LHCN-M2 (cell line): ENCODE measurements at places on chromosomes 6 and 20. TPM values are rescaled to one million over a fixed set of nuclear protein-coding genes. Genes with fewer than 3 reads are reported as not detected.

SLC22A1 gene
- total RNA-seq = 0.17 and 0.19 TPM in 2 replicates

BHLHE23 gene
- not detected in 2 replicates for total RNA-seq

ISM1 gene
- total RNA-seq = 0.06 and 0.11 TPM in 2 replicates

- DNase-seq = no peak
Observed at GRCh38 chr6:82183642-82184282, 63.8 kb downstream of the IBTK start.

GRCh38 chr6:167306401-167306998, 15.4 kb downstream of the UNC93A start:
- no peak for DNase-seq

GRCh38 chr20:40610730-40611129, 78.3 kb downstream of the MAFB start:
- no peak for DNase-seq

- peak; percentile 59 for DNase-seq
Observed at GRCh38 chr6:147043994-147044477, 160.2 kb upstream of the STXBP5 start.

- peak; percentile 74 for DNase-seq
Observed at GRCh38 chr6:87483929-87484328, 11.2 kb downstream of the SLC35A1 start.

DNA sequence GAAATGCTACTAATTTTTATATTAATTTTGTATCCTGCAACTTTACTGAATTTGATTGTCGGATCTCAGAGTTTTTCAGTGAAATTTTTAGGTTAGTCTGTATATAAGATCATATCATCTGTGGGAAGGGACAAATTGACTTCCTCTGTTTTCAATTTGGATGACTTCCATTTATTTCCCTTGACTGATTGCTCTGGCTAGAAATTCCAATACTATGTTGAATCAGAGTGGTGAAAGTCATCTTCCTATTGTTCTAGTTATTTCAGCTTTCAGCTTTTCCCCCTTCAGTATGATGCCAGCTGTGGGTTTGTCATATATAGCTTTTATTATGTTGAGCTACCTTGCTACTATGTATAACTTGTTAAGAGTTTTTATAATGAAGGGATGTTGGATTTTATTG, 771.2 kb downstream of the KIF16B start:
- no peak for DNase-seq

RIPOR2 gene
- total RNA-seq = 0.64 and 1.7 TPM in 2 replicates

DNA sequence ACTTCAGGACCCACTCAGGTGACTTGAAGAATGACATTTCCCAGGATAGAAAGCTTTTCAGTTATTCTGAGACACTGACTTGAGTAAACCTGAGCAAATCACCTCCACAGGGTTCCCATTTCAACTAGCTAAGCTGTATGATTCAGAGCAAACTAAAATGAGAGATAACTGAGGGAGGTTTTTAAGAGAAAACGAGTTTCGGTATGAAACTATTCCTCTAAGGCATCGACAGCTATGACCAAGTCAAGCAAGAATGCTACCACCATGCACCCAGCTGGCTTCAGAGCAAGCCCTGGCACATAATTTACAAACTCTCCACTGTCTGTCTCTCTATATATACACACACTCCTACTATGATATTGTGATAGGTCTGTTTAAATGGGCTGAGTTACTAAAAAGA, 75.4 kb downstream of the PERP start:
- no peak for DNase-seq

BFSP1 gene
- total RNA-seq = 4.7 and 6.6 TPM in 2 replicates

DNA sequence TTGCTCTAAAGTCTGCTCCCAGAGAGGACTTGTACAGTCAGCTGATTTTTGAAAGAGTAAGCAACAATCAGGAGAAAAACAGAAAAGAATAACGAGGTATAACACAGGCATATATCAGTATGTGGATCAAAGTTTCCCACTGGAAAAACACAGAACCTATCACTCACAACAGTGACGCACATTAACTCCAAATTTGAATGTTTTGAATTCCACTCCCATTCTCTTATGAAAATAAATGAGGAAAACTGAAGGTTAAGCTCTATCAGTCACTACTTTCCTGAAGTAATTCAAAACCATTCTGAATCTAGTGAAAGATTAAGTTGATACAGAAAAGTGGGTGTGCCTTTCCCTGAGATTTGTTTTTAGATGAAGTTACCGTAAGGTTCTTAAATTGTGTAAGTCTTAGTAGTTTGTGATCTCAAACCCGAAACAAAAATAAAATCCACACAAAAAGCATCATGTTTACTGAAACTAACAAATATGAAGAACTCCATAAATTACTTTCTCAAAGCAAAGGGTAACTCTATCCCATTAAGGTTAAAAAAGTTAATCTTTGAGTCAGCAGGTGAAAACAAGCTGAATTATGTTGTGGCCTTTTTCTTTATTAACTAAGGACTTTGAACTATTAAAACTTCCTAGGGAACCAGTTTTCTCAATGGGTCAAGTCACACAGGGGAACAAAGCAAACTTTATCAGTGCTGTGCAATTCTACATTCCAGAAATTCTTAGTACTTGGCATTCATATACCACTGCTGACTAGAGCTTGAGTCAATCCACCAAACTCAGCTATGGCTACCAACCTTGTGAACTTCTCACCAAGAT, 115.7 kb downstream of the OGFRL1 start:
- peak; percentile 90 for DNase-seq

GRCh38 chr6:158926414-158926813, 73.6 kb downstream of the RSPH3 start:
- DNase-seq = peak; percentile 51

HMGA1 gene
- total RNA-seq = 420 and 508 TPM in 2 replicates

- DNase-seq = no peak
Observed at GRCh38 chr6:12436683-12437082, 146.5 kb downstream of the EDN1 start.

GRCh38 chr6:130994319-130995097, 68.5 kb downstream of the EPB41L2 start:
- no peak for DNase-seq

- DNase-seq = no peak
Observed at GRCh38 chr6:170111816-170112582, 178.9 kb downstream of the DLL1 start.

AIF1 gene
- total RNA-seq = not detected in 2 replicates

CRISP2 gene
- total RNA-seq = not detected in 2 replicates

- DNase-seq = no peak
Observed at GRCh38 chr6:354631-355280, 36.8 kb upstream of the IRF4 start.

PHACTR3 gene
- 0.63 TPM in 1 of 2 replicates, not detected in the other for total RNA-seq

DNA sequence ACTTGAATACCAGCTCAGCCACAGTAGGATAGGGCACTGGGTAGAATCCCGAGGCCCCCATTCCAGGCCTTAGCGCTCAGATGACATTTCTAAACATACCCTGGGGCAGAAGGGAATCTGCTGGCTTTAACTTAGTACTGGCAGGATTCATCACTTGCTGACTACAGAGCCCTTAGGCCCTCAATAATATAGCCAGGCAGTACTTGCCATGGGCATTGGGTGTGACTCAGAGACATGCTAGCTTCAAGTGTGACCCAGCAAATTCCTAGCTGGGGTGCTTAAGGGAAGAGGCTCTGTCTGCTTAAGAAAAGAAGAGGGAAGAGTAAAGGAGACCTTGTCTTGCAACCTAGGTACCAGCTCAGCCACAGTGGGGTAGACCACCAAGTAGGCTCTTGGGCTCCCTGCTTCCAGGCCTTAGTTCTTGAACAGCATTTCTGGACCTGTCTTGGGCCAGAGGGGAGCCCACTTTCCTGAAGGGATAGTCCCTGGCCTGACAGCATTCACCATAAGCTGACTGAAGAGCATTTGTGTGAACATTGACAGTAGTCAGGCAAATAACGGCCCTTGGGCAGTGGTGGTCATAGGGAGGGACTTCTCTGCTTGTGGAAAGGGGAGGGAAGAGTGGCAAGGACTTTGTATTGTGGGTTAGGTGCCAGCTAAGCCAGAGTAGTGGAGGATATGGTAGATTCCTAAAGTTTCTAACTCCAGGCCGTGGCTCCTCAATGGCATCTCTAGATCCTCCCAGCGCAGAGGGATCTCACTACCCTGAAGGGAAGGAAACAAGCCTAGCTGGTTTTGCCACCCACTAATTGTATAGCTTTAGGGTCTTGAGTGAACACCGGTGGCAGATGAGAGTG, 48.5 kb upstream of the HACE1 start:
- DNase-seq = no peak

DNA sequence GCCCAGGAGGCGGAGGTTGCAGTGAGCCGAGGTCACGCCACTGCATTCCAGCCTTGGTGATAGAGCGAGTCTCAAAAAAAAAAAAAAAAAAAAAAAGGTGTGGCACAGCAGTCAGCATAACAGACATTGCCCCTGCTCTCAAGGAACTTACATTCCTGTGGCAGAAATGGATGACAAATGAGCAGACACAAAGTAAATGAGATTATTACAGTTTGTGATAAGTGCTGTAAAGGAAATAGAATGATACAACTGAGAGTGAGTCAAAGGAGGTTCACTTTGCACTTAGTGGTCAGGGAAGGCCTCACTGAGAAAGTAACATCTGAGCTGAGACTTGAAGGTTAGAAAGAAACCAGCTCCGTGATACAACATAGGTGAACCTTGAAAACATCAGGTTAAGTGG, 36.4 kb downstream of the CEP250 start:
- DNase-seq = no peak

SH3BGRL2 gene
- total RNA-seq = 1.5 and 1.7 TPM in 2 replicates

GRCh38 chr20:51535674-51536073, 6.8 kb downstream of the NFATC2 start:
- no peak for DNase-seq
